ENCODE measurements at places on chromosomes 4 and X. TPM values are rescaled to one million over a fixed set of nuclear protein-coding genes. Genes with fewer than 3 reads are reported as not detected.

- DNase-seq: no peak
Measured at GRCh38 chrX:74324131-74324530, 20.2 kb downstream of the ZCCHC13 start.

DNA sequence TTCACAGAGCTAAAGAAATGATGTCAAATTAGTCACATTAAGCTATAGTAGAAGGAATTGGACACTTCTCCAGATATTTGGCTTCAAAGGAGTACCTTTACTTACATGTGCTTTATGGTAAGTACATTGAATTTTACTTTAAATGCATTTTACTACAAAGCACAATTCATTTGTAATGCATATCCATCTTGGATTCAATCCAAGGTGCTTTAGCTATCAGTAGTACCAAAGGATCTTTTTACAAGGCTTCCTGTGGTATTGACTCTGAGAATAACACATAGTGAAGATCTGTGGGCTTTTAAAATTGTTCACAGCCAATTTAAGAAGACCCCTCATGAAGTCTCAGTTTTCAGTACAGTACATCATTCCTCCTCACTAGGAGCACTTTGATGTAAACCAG, 13.2 kb downstream of the THAP6 start:
- DNase-seq: no peak

Gene GYPE
- not detected for total RNA-seq

Gene ELF2
- 33.4 TPM for total RNA-seq

Gene PDZD11
- 28.0 TPM for total RNA-seq

Gene ATOH1
- not detected for total RNA-seq

- peak; percentile 53 for DNase-seq
Measured at GRCh38 chr4:145956288-145956890, 17.8 kb upstream of the ZNF827 start.

DNA sequence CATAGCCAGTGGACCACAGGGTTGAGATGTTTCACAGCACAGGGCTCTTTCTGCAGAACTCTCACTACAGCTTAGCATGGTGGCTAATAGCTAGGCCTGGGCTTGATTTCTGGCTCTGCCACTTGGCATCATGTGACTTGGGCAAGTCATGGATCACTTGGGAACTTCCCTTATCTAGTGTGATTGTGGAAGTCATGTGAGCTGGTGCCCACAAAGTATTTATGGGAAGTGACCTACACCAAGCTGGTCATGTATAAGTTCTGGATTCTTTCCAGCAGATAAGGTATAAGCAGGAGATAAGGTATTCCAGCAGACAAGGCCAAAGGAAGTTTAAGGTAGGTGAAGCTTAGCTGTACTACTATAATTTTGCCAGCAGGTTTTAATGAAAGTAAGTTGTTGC, 61.0 kb downstream of the REELD1 start:
- no peak for DNase-seq

Gene FHDC1
- 0.09 TPM for total RNA-seq

DNA sequence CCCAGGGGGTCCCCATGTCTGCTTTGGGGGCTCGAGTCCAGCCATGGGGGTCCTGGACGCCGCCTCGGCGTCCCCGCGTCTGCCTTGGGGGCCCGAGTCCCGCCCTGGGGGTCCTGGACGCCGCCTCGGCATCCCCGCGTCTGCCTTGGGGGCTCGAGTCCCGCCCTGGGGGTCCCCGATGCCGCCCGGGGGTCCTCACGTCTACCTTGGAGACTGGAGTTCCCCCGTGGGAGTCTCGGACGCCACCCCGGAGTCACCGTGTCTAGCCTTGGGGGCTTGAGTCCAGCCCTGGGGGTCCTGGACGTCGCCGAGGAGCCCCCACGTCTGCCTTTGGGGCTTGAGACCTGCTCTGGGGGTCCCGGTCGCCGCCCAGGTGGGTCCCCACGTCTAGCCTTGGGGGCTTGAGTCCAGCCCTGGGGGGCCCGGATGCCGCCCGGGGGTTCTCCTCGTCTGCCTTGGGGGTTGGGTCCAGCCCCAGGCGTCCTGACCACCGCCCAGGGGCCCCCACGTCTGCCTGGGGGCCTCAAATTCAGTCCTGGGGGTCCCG, 1.1 kb upstream of the GTPBP6 start:
- peak; percentile 32 for DNase-seq

- no peak for DNase-seq
Measured at GRCh38 chr4:175970072-175970471, 95.6 kb upstream of the WDR17 start.
